ENCODE measurements at places on chromosomes 6 and 20.

DNA sequence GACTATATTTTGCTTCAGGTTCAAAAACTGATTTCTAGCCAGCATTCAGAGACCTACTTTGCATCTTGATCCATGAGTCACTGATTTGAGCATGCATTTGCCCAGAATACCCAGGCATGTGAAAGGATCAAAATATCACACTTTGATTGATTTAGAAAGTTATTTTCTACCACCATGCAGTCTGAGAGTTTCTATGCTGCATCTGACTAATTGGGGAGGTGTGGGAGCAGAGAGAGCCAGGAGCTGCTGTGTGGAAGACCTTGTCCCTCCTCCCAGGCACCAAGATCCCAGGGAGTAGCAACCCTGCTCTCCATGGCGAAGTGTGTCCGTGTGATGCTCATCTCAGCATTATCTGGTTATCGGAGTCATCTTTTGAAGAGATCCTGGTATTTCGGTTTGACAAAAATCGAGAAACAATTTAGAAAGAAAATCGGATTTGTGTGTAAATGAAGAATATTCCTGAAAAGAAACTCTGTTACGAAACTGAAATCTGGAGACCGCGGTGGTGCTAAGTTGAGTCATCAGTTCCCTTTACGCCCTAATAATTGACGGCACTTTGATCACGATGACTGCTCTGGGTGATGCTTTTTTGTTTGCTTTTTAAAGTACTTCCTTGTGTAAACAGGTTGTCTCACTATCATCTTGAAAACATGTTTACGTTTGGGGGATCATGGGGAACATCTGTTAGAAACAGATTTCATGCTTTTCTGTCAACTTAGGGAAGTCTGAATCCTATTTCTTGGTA lies 193.4 kb downstream of the BACH2 start:
- DNase-seq = peak; percentile 81

DNA sequence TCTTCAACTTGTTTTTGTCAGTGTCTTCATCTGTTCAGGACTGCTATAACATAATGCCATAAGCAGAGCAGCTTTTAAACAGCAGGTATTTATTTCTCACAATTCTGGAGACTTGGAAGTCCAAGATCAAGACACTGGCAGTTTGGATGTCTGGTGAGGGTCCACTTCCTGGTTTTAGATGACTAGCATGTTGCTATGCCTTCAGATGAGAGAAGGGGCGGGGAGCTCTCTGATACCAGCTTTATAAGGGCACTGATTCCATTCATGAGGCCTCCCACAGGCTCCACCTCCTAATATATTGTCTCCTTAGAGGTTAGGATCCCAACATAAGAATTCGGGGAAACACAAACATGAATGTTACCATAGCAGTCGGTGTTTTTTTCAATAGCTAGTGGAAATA lies 52.9 kb downstream of the FAM83B start:
- DNase-seq = no peak

DNA sequence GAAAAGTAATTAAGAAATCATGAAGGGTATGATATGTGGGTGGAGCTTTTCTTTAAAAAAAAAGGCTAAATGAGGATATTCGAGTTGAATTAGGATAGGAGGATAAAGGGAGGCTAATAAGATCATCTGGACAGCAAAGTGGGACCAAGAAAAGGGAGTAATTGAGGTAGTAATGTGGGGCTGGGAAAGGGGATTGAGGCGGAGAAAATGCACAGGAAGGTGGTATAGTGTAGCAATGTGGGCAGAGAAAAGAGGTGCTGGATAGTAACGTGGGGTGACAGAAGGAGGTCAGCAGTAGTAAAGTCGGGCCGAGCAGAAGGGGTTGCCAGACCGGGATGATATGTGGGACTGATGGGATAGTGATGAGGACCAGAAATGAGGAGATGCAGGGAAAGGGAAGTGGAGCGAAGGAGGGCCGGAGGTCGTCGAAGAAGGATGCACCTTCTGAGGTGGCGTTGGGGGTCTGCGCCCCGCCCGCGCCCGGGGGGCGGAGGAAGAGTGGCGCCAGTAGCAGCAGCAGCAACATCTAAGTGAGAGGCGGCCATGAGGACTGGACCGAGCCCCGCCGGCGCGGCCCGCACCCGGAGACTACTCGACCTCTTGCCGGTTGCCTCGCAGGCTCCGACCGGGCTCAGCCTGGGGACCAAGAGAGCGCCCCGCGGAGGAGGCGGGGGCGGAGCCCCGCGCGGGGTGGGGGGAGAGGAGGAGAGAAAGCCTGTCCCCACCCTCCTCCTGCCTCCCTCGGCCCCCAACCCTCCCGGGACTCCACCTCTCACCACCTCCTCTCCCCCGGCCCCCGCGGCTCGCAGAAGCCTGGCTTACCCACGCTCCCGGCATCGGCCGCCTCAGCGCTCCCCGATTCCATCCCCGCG lies 887 bp downstream of the GABBR1 start:
- peak; percentile 53 for DNase-seq

- DNase-seq = no peak
Measured at GRCh38 chr20:11556410-11556809, 361.3 kb upstream of the BTBD3 start.

DNA sequence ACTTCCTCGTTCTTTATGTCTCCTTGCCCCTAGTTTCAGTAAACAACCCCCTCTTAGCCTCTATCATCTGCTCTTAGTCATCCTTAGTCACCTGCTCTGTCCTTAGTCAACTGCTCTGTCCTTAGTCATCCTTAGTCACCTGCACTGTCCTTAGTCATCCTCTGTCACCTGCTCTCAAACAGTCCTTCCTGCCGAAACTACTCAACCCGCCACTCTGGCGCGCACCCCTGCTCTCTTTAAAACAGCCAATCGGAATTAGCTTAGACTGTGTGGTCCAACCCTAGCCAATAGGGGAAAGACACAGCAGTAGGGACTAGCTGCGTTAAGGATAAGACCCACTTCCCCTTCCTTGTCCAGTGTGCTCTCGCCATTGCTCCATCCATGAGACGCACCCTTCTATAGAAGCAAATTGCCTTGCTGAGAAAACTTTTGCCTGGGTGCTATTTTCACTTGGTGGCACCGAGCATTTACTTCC lies 73.9 kb downstream of the BACH2 start:
- DNase-seq = no peak

DNA sequence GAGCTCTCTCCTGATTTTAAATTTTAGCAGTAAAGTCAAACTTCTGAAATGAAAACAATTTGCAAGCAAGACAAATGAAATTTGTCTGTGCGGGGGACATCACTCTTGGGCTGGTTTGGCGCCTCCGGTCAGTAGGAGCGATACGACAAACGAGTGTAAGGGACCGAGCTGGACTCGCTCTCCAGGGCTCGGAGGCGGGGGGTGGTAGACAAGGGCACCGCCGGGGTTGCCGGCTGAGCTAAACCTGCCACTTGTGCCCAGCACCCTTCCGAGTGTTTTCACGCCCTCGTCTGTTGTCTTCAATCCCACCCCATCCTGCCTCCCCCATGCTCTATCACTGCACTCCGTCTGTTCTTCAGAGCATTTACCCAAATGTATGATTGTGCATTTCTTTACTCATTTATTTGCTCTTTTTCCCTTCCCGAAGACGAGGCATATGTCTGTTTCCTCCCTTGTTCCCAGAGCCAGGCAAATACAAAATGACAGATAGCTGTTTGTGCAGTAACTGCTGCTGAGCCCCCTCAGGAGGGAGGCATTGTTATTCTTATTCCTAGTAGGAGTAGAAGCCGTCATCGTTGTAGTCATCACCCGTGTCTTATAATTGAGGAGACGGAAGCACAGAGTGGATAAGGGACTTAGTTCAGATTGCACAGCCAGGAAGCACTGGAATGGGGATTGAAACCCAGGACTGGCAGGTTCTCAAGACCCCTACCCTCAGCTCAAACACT lies 62.8 kb upstream of the APCDD1L start:
- DNase-seq = no peak

DNA sequence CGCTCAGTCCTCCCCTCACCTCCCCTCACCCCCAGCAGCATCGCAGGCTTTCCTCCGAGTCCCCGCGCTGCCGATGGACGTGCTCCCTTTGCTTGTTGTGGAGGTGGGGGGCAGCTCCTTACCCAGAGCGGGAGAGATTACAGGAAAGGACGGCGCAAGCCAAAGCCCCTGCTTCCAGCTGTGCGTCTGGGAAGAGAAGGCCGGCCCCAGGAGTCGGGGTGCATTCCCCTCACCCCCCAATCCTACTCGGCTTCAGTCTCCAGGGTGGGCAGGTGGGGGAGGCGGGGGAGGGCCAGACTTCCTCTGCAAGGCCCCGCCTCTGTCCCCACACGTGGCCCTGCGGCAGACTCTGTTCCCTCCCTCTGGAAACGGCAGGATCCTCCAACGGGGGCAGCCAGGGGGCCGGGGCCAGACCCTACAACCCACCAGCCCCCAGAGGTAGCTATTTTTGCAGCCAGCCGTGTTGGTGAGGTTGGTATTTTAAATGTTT lies 43.6 kb downstream of the NTSR1 start:
- no peak for DNase-seq

DNA sequence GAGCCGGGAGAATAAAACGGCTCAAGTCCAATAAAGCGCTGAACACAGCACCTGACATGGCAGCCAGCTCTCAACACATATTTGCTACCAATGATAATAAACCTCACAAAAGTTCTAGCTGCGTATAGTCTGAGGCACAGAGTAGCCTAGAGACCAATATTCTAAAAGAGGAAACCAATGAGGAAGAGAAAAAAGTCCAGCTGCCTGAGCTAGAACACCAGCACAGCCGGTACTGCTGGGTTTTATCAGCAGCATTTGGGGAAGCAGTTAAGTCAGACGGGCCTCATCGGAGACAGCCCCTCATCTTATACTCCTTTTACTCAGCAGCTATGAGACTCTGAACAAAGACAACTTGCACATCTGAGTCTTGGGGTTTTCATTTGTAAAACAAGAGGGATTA lies 2.4 kb upstream of the RTF2 start:
- no peak for DNase-seq

DNA sequence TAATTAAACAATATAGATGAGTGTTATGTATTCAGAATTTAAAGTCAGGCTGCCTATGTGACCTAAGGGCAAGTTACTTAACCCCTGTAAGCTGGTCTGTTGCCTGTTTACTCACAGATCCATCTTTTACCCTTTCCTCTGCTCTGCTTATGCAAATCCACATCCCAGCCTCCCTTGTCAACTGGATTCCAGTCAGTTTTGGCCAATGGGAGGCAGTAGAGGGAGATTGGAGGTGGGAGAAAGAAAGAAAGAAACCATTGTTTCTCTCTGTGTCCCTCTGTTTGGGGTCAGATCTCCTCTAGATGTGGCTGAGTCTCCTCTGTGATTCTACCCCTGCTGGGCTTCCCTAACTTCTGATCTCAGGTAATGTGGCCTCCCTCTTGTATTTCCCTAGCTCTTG lies 266.8 kb upstream of the PLN start:
- DNase-seq = no peak

- DNase-seq = no peak
Measured at GRCh38 chr6:30963641-30964040, 19.9 kb upstream of the MUC21 start.

- DNase-seq = no peak
Measured at GRCh38 chr6:56370127-56370540, 122.8 kb upstream of the COL21A1 start.

GRCh38 chr6:90159452-90159851 lies 137.2 kb downstream of the BACH2 start:
- no peak for DNase-seq

GRCh38 chr6:139586273-139586672 lies 211.8 kb upstream of the CITED2 start:
- no peak for DNase-seq

GRCh38 chr6:16936893-16937292 lies 165.0 kb upstream of the STMND1 start:
- DNase-seq = no peak

DNA sequence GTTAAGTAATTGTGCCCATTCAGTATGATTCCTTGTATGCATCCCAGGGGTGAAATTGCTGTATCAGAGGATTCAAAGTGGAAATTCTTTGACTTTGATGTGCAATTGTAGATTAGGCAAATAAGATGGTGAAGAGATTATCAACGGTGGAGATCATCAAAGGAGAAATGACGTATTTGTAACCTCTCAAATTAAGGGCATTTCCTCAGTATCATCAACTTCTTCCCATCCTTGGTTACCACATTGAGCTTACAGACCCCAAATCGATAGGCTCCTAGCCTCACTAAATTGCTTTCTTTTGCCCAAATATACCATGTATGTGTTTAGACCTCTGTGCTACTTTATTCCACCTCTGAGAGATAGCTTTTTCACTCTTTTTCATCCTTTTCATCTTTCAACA lies 213.1 kb upstream of the ZFP64 start:
- no peak for DNase-seq

GRCh38 chr6:128517124-128517523 lies 3.3 kb downstream of the PTPRK start:
- no peak for DNase-seq

- DNase-seq = no peak
Measured at GRCh38 chr6:153758516-153758915, 280.5 kb upstream of the OPRM1 start.

GRCh38 chr6:37680668-37681067 lies 17.0 kb downstream of the MDGA1 start:
- DNase-seq = no peak

DNA sequence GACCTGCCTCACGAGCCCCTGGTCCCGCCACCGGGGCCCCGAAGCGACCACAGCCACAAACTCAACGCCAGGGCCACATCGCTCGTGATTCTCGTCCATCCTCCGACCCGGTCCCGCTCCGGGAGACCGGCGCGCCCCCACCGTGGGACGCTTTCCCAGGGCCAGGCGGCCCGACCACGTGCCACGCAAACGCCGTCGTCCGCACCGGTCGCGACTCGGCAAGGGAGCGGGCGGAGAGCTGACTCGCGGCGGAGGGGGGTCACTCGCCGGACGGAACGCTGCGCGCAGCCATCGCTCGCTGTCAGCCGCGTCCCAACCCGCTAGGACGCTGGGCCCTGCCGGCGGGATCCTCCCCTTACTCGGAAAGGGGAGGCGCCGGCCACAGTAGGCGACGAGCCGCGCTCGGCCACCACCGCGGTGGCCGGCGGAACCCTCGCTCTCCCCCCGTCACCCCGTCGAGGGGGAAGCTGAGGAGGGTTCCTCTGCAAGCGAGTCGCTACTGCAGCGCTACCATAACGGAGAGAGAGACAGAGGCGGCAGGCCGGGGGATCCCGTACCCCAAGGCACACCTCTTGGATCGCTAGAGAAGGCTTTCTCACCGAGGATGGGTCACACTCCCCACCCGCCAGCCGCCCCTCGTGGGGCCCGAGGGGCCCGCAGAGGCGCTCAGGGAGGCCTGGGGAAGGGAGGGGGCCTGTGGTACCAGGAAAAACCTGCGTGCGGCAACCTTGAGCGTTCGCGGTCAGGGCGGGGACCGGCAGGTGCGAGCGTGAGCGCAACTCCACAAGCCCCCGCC lies 511.8 kb upstream of the ZNF337 start:
- peak; percentile 10 for DNase-seq

- DNase-seq = no peak
Measured at GRCh38 chr6:3875486-3875885, 26.3 kb downstream of the FAM50B start.
